ENCODE measurements at places on chromosomes 7 and 10.

DNA sequence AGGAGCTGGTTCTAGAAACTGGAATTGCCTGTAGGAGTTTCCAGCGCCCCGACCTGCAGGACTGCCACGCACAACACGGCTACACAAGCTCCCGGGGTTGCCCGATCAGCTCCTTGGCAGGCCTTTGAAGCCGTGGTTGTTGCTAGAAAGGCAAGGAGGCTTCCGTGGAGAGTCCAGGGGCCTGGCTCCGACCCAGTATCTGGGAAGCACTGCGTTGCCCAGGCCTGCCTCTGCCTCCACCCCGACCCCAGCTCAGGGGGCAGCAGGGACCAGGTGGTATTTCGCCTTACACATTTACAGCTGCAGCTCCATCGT, 54.4 kb downstream of the PROSER2 start:
- no peak for DNase-seq

DNA sequence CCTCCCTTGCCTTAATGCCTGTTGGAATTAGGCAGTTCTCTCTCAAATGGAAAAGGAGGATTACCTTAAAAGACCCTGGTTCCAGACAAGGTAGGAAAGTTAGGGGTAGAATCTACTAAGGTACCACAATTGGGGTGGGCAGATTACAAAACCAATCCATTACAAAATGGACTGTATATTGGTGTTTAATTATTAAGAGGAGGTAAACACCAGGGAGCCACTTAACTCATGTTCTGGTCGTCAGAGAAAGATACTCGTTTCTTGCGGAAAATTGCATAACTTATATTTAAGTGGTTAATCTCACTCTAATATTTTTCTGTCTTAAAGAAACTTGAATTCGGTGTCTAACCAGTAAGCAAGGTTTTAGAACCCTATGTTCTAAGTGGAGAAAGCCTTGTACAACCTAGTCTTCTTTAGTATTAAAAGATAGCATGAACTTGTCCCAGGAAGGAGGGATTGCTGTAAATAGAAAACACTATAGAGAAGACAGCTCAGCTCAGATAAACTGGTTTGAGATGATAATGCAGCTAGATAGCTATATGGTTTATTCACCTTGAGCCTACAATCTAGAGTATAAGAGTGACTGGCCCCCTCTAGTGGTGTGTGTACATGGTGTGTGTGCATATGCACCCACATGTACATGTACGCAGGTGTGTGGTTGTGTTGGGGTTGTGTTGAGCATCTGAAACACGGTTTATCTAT, 58.0 kb upstream of the STRIP2 start:
- DNase-seq: peak; percentile 34

DNA sequence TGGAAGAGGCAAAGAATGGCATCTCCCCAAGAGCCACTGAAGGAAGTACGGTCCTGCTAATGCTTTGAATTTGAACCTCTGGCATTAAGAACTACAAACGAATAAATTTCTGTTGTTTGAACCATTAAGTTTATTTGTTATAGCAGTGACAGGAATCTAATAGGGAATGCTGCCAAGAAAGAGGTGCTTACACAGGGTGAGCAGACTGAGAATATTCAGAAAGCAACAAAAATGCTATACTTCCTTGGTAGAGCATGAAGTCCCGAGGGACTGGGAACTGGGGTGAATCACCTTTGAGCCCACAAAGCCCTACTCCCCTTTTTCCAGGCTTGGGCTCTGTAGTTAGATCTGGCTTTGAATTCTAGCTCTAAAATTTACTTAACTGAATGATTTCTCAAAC, 45.0 kb downstream of the PANK1 start:
- no peak for DNase-seq

- no peak for DNase-seq
Measured at GRCh38 chr7:8314566-8314965, 52.6 kb upstream of the ICA1 start.

DNA sequence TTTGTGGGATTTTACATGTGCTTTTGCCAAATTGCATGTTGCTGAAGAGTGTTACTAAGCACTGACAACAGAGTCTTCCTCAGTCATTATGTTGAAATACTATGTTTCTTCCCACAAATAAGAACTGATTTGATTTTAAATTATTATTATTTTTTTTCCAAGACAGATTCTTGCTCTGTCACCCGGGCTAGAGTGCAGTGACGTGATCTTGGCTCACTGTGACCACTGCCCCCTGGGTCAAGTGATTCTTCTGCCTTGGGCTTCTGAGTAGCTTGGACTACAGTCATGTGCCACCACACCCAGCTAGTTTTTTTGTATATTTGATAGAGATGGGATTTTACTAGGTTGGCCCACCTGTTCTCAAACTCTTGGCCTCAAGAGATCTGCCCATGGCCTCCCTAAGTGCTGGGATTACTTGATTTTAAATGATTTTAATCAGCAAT, 42.3 kb downstream of the MINPP1 start:
- DNase-seq: no peak

- no peak for DNase-seq
Measured at GRCh38 chr10:14748441-14748840, 26.3 kb downstream of the FAM107B start.

DNA sequence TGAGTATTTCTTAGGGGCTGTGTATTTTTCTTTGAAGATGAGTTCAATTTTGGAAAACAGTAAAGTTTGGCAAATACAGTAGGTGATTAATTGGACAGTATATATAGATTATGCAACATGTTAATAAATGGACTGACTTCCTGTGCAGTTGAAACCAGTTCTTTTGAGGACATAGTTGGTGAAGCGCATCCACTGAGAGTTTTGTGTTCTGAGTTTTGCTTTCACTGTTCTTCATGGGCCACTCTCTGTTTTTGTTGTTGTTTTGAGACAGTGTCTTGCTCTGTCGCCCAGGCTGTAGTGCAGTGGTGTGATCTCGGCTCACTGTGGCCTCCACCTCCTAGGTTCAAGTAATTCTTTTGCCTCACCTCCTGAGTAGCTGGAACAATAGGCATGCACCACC, 109.0 kb downstream of the SDHAF3 start:
- DNase-seq: no peak

DNA sequence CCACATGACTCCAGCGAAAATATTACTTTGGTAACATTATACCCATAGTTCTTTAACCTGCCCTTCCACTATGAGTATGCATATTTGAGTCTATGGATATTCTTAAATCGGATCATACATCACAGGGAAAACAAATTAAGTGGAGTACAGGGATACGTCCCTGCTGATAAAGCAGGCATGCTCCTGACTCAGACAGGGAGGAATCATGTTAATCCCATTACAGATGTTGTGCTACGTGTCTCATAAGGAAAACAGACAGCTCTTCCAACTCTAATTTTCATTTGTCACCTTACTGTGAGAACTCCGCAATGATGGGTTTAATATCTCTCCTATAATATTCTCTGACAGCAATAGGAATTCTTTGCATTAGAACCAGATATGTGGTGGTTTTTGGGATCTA, 469.5 kb upstream of the POM121L12 start:
- DNase-seq: no peak

DNA sequence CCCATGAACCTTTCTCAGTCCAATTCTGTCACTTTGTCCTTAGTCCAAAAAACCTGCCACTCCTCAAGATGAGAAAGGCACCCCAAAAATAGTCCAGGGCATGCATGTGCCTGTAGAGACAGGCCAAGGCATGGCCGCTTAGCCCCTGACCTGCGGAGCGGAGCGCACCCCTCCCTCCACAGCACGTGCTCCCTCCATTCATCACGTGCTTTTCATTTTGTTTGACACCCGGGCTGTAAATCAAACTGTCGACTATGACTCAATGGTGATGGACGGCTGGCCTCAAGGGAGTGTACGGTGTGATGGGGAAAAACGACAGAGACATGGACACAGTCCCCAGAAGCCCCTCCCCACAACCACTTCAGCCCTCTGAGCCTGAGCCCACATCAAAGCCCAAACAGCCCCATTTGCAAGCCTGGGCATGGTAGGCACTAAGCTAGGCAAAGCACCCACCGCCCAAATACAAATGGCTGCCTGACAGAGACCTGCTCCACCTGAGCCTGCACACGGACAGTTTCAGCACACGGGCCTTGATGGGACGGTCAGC, 90.6 kb downstream of the ZRANB1 start:
- DNase-seq: no peak

GRCh38 chr10:100661520-100661919, 83.9 kb upstream of the PAX2 start:
- DNase-seq: no peak

GRCh38 chr10:4344492-4344994, 481.5 kb upstream of the AKR1E2 start:
- DNase-seq: peak; percentile 20

- no peak for DNase-seq
Measured at GRCh38 chr10:13518076-13518692, 10.6 kb downstream of the BEND7 start.

DNA sequence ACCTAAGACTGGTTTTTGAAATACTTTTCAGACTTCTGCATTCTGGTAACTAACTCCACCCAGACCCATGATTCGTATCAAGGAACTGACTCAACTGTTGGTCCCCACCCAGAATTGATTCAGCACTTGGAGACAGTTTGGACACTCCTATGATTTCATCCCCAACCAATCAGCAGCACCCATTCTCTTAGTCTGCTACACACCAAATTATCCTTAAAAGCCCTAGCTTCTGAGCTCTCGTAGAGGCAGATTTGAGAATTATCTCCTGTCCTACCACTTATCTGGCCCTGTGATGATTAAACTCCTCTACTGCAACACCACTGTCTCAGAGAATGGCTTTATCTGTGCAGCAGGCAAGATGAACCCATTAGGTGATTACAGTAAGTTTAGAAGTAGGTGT, 7.7 kb upstream of the GSTO1 start:
- DNase-seq: no peak

- DNase-seq: no peak
Measured at GRCh38 chr10:11875494-11876281, 52.5 kb downstream of the PROSER2 start.

DNA sequence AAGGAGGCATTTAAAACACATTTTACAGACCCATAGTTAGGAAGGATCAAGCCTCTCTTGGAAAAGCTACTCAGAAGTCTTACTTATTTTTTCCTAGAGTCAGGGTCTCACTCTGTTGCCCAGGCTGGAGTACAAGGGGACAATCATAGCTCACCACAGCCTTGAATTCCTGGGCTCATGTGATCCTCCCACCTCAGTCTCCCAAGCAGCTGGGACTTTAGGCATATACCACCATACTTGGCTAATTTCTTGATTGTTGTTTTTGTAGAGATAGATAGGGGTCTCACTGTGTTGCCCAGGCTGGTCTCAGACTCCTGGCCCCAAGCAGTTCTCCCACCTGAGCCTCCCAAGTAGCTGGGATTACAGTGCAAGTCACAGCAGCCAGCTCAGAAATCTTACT, 354.7 kb upstream of the GALNT17 start:
- no peak for DNase-seq

- no peak for DNase-seq
Measured at GRCh38 chr10:109698086-109698485, 225.2 kb downstream of the XPNPEP1 start.

DNA sequence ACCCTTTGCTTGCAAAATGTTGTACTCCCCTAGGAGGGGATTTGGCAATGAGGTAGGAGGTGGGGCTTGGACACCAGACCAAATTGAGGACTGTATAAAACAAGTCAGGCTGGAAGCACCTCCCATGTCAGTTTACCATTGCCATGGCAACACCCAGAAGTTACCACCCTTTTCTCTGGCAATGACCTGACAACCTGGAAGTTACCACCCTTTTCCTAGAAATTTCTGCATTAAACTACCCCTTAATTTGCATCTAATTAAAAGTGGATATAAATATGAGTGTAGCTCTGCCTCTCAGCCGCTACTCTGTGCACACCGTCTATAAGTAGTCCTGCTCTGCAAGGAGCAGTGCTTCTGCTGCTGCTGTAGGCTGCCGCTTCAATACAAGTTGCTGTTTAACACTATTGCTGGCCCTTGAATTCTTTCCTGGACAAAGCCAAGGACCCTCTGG, 7.8 kb upstream of the BLNK start:
- DNase-seq: no peak

GRCh38 chr10:30057421-30057841, 2.0 kb downstream of the JCAD start:
- no peak for DNase-seq

DNA sequence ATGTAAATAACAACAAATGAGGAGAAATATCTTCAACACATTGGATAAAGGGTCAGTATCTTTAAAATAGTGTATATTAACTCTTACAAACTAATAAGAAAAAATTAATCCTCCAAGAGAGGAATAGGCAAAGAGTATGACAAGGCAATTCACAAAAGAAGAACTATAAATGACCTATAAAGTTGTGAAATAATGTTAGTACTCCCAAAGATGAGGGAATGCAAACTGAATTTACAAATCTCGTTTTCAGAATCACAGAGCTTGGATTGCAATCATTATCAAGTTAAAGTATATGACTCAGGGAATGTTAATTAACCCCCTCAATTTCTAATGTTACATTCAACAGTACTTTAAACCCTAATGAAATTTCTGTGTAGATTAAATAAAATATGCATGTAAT, 87.3 kb upstream of the TARP start:
- DNase-seq: no peak

DNA sequence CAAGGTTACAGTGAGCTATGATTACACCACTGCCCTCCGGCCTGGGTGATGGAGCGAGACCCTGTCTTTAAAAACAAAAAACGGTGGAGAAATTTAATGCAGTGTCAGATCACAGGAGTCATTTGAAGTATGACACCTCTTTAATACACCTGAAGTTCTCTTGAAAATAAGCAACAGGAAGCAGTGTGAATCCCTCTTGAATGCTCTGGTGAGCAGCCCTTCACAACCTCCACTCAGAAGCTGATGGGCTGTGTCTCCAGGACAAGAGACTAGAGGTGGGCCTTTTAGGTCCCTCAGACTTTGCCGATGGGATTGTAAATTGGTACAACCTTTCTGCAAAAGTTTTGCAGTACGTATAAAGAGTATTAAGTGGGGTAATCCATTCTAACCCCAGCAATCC, 50.1 kb downstream of the CYP26A1 start:
- DNase-seq: no peak

- peak; percentile 23 for DNase-seq
Measured at GRCh38 chr7:109259151-109259550, 689.5 kb downstream of the DNAJB9 start.

DNA sequence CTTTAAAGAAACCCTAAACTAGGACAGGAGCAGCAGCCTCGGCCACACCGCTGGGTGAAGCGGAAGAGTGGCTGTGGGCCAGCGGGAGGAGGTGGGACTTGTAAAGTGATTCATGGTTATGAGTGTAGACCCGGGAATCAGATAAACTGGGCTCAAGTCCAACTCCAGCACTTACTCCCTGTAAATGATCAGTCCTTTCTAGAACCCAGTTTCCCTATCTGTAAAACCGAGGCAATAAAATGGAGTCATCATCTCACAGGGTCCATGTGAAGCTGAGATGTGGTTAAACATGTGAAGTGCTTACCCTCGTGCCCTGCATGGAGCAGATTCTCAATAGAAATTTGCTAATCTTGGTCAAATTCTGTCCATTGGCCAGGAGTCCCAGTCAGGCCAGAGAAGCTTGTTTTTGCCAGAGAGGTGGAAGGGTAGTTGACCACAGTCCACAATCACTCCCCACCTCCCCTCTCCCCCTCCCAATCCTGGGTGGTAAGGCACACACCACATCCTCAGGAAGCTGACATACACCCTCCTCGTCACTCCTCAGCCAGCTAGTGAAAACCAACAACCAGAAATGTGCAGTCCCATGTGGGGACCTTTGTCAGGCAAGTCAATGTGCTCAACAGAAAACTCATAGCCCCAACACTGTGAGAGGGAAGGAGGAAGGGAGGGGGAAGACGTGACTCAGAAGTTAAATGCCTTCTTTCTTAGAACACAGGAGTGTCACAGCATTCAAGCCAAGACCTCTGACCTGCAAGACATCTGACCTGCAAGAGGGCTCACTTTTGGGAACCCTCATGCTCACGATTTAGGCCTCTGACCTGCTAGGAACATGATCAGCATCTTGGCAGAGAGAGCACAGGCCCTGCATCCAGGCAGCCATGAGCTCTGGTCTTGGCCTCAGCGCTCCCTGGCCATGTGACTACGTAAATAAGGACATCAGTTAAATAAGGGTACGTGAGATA, 145.1 kb downstream of the PLXNA4 start:
- peak; percentile 94 for DNase-seq

Measured in Kasumi-1 (cell line).